ENCODE measurements at places on chromosomes 1 and 21.
A peak's percentile ranks its signal among the peaks of the same experiment; 100 is the strongest.

DNA sequence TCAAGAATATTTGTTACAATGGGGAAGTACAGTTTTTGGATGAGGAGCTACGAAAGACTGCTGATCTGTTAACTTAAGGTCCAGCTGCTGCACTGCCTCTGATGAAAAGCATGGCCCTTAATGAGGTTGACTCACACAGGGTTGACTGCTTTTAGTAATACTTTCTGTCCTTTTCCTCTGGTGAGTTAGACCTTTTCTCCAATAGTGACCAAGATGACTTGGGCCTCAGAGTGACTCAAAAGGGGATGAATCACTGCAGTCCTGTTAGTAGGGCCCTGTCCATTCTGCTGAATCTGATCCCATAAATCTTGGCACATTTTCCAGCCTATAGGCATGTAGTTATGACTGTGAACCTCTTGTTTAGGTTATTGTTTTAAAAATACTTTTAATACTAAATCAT, 2.7 kb downstream of the DISP1 start:
- DNase-seq, result no peak

DNA sequence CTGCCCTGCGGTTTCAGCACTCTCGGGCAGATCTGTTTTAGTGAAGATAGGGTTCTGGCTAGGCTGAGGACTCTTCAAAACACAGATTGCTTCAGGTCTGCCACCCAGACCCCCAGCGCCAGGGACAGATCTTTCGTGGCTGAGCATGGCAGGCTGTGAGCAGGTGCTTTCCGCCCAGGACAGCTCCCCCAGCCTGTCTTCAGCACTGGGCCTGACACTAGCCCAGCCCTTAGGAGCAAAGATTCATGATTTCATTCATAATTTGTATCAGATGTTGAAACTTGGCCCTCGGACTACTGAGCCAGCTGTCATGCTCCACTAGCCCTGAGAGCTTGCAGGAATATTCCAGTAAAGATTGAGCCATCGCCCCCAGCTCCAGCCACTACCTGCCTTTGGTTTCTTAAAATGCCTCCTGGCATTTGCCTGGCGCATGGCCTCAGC, 5.9 kb downstream of the ADPRS start:
- DNase-seq, result no peak

DNA sequence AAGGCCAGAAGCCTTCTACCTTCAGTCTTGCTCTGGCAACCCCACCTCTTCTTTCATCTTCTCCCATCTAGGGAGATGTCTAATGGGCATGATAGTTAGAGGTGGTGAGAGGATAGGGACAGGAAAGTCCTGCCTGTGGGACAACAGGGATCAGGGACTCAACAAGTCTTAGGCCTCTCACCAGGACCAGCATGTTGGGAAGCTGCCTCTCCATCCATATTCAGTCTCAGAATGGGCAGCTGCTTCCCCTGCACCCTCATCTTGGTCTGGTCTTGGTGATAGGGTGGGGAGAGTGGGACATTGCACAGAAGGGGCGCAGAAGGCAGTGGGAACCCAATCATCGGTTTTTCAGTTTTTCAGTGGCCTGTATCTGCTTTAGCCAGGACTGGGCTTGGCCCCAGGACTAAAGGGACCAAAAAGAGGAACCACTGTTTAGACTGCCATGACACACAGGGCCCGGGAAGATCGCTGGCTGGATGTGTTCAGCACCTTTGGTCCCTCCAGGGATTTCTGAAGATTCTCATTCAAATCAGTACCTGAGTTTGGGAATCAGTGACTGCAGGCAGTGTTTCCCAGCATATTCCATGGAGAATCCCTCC, 12.7 kb downstream of the RHEX start:
- DNase-seq, result no peak

DNA sequence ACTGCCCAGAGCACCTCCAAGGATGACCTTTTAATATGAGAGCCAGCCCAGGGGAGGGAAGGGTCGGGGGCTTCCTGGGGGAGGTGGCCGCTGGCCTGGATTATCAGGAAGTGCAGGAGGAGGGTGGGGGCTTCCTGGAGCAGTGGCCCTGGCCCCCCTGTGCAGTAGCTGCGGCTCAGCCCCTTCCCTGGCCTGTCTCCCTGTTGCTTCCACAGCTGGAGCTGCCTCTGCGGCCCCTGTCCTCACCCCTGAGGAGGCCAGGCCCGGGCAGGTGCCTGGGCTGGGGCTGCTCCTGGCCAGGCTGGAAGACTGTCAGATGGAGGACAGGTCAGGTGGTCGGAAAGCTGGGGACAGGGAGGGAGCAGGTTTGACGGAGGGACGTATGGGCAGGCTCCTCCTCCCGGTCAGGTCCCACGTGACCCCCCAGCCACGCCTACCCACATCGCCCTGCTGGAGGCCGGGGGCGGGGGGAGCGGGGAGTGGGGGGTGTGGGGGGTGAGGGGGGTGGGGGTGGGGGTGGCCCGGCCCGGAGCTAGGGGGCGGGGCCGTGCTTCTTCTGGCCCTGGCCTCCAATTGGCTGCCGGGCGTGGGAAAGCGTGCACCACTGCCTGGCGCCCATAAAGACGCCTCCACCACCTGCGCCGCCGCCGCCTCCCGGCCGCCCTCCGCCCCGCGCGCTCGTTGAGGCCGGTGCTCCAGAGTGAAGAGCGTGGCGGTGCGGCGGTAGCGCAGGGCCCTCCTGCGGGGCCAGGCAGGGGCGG, 10.2 kb upstream of the TNFRSF14 start:
- peak; percentile 77 for DNase-seq

DNA sequence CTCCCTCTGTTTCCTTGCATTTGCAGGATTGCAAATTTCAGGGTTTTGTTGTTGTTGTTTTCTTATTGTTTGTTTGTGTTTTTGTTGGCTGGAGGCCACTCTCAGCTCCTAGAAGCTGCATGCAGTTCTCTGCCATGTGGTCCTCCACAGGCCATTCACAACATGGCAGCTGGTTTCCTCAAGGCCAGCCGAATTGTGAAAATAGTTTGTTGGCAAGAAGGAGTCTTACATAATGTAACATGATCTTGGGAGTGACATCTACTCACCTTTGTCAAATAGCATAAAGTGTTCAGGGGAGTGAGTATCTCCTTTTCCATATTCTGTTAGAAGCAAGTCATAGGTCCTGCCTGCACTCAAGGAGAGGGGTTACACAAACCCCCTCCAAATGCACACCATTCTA, 10.6 kb upstream of the UAP1 start:
- no peak for DNase-seq

- no peak for DNase-seq
Measured at GRCh38 chr1:165381745-165382505, 25.4 kb upstream of the LMX1A start.

DNA sequence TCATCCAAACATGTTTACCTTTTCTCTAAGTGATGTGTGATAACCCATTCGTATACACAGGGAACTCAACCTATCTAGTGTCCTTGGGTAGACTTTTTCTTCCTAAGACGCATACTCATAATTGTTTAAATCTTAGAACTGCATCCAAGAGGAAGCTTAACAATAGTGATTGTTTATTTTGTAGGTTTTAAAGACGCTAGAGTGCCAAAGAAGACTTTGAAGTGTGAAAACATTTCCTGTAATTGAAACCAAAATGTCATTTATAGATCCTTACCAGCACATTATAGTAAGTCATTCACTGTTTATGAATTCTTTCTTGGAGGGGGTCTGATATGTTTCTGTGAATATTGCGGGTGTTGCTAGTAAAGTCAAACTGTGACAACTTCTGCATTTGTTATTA, 25.4 kb downstream of the PLA2G4A start:
- DNase-seq, result no peak

DNA sequence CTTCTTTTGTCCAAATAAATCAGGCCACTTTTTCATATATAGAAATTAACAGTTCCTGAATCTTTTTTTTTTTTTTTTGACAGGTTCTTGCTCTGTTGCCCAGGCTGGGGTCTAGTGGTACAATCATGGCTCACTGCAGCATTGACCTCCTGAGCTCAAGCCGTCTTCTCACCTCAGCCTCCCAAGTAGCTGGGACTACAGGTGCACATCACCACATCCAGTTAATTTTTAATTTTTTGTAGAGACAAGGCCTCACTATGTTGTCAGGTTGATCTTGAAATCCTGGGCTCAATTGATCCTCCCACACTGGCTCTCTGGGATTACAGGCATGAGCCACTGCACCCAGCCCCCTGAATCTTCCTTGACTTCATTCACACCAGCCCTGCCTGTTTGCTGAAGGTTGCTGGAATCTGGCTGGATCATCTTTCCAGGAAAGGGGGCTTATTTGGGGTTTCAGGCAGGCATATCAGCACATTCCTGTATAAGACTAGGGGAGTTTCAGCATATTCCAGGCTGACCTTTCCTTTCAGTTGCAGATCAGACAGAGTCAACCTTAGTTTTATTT, 78.2 kb upstream of the ARHGAP29 start:
- DNase-seq, result peak; percentile 22

- DNase-seq, result no peak
Measured at GRCh38 chr1:203112475-203112874, 15.1 kb upstream of the ADORA1 start.

GRCh38 chr21:42191696-42192595, 27.0 kb upstream of the ABCG1 start:
- no peak for DNase-seq

DNA sequence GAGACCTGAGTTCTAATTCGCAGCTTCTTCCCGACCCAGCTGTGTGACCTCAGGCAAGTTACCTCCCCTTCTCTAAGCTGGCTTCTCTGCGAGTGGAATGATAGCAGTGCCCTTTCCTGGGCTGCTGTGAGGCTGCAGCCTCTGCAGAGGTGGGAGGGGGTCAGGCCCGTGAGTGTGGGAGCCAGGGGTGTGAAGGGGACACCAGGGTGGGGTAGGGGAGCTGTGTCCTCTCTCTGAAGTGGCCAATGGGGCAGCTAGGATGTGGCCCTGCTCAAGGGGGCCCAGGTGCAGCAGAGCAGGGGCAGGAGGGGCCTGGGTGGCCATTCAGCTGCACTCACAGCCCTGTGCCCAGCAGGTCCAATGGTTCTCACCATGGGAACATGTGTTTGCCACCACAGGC, 24.5 kb downstream of the DMRTB1 start:
- no peak for DNase-seq

GRCh38 chr1:200510228-200510623, 100.4 kb upstream of the ZNF281 start:
- DNase-seq, result peak; percentile 68

DNA sequence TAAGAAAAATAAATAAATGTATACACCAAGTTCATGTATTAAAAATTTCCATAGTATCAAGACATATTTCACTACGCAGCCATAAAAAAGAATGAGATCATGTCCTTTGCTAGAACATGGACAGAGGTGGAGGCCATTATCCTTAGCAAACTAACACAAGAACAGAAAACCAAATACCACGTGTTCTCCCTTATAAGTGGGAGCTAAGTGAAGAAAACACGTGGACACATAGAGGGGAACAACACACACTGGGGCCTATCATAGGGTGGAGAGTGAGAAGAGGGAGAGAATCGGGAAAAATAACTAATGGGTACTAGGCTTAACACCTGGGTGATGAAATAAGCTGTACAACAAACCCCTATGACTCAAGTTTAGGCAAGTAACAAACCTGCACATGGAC, 552.4 kb upstream of the PBX1 start:
- DNase-seq, result no peak

DNA sequence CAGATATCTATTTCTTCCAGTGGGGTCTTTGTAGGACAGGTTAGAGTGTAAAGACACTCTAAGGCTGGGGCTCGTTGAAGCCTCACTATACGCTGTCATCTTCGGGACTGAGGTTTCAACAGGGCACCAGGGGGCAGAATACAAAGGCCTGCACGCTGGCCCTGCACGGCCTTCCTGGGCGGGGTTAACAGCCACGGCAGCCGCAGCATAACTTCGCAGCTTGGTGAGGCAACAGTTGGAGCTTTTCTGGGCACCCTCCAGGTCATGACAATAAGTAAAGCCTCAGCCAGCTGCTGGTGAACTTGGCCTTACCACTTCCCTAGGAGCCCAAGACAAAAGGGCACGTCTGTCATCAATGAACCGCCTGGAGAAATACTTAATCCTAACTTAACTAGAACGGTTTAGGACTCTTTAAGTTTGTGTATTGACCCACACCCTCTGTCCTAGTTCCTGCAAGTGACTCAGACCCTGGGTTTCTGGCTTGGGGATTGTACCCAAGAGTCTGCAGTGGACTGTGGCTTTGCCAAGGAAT, 2.3 kb upstream of the RUNX1 start:
- DNase-seq, result peak; percentile 52

DNA sequence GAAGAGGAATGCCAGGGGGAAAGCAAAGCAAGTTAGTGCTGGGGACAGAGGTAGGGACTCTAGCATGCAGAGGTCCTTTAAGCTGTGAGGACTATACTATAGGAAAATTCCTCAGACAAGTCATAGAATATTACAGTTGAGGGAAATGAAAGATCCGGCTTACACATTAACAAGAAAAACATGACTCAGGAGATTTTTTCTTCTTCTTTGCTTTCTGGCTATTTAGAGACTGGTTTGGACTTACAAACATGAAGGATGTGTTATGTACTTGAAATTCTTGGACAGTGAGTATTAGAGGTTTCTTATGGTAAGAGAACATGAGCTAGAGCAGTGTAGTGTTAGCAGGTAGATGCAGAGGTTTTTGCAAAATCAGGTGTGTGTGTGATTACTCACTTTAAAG, 24.9 kb downstream of the USP25 start:
- DNase-seq, result no peak

DNA sequence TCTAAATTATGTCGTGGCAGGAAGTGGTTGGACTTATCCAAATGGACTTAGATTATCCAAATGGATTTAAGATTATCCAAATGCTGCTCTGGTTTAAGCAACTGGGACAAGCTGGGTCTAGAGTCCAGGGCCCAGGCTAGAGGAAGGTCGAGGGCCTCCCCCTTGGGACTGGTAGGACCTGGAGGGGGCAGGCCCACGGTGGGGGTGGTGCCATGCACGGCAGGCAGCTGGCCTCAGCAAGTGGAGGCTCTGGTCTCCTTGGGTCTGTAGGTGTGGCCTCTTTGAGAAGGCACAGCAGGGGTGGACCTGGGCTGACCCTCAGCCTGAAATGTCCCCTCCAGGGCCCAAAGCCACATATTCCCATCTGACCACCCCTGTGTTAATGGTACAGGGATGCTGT, 29.8 kb downstream of the PADI6 start:
- DNase-seq, result no peak

DNA sequence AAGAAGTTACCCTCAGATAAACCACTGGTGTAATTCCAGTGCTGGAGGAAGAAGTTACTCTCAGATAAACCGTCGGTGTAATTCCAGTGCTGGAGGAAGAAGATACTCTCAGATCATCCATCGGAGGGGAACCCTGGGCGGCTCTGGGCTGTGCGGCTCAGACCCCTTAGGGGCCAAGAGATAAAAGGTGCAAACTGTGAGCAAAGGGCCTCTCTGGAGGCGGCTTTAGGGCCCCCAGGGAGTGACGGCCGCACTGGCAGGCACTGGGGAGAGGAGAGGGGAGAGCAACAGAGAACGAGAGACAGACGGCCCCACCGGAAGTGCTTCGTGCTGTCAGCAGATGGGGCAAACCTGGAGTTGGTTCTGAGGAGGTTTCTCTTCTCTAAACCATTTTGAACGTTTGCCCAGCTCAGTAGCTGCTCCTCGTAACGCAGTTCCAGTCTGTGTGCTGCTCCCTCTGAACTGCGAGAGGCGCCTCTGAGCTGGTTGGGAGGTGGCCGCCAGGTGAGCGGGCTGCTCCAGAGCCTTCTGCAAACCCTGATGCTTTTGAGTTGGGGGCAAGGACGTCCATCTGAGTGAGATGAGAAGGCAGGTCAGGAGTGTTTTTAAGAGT, 62.6 kb upstream of the COL6A1 start:
- no peak for DNase-seq

- DNase-seq, result no peak
Measured at GRCh38 chr1:171245458-171246064, 2.7 kb upstream of the FMO1 start.

- DNase-seq, result no peak
Measured at GRCh38 chr1:30815556-30815955, 58.0 kb upstream of the LAPTM5 start.

- peak; percentile 57 for DNase-seq
Measured at GRCh38 chr1:197868751-197869489, 33.5 kb upstream of the C1orf53 start.

- DNase-seq, result no peak
Measured at GRCh38 chr1:235045034-235045690, 83.5 kb downstream of the TOMM20 start.

Measured in iPS DF 6.9 (cell line).